Naive thymus-derived CD8-positive, alpha-beta T cell (primary cell): ENCODE measurements at places on chromosomes 4 and X. TPM values are rescaled to one million over a fixed set of nuclear protein-coding genes. Genes with fewer than 3 reads are reported as not detected.

HEPH gene
- not detected for total RNA-seq

DNA sequence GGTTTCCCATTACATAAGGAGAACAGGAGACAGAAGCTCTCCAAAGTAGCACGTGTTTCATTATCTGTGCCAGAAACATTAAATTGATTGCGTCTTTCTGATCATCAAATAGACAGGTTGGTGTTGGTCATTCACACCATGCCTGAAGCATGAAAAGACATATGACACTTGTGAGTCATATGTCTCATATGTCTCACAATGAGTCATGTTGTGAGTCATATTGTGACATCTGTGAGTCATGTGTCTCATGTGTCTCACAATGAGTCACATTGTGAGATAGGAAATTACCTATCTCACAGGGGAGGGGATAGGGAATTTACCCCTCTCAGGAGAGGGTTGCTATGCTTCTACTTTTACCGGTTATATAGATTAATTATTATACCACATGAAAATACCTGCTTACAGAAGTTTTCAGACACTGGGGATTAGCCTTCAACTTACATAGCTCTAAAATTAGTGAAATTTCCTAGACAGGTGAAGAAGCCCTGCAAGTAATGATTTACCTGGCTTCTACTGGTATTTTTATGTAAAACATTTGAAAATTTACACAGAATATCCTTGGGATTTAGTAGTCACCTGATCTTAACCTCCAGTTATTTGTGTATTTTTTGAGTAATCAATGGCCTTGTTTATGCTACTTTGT is 80.8 kb downstream of the NPFFR2 start:
- H3K27me3 ChIP-seq = peaks cover 14% of the 10 kb centered on the region
- H3K4me1 ChIP-seq = no peaks in the 10 kb centered on the region
- DNase-seq = no peak
- H3K27ac ChIP-seq = no peak overlapping the region
- no peaks in the 10 kb centered on the region for H3K36me3 ChIP-seq

SRPX gene
- not detected for total RNA-seq

DUSP21 gene
- not detected for total RNA-seq

GRCh38 chr4:146333187-146333894 is 119.0 kb downstream of the REELD1 start:
- H3K4me3 ChIP-seq = no peak overlapping the region
- no peaks in the 10 kb centered on the region for H3K36me3 ChIP-seq
- H3K27ac ChIP-seq = no peak overlapping the region
- DNase-seq = no peak

GRCh38 chrX:53714580-53715345 is 28.2 kb upstream of the HUWE1 start:
- no peaks in the 10 kb centered on the region for H3K36me3 ChIP-seq
- peak overlapping the region; percentile 88 for H3K4me3 ChIP-seq
- peak overlapping the region; percentile 92 for H3K27ac ChIP-seq
- no peaks in the 10 kb centered on the region for H3K27me3 ChIP-seq
- H3K4me1 ChIP-seq = peaks cover 22% of the 10 kb centered on the region
